Stimulated activated CD8-positive, alpha-beta memory T cell treated with anti-CD3 and anti-CD28 coated beads, Interleukin-4, amount 100 ng/mL, for 48 hours (primary cell): ENCODE measurements at places on chromosomes 2 and 18.
A peak's percentile ranks its signal among the peaks of the same experiment; 100 is the strongest.

GRCh38 chr2:162232027-162232426, 11.2 kb downstream of the FAP start:
- DNase-seq, result no peak

GRCh38 chr2:195382186-195382585, 274.8 kb upstream of the SLC39A10 start:
- peak; percentile 29 for DNase-seq

DNA sequence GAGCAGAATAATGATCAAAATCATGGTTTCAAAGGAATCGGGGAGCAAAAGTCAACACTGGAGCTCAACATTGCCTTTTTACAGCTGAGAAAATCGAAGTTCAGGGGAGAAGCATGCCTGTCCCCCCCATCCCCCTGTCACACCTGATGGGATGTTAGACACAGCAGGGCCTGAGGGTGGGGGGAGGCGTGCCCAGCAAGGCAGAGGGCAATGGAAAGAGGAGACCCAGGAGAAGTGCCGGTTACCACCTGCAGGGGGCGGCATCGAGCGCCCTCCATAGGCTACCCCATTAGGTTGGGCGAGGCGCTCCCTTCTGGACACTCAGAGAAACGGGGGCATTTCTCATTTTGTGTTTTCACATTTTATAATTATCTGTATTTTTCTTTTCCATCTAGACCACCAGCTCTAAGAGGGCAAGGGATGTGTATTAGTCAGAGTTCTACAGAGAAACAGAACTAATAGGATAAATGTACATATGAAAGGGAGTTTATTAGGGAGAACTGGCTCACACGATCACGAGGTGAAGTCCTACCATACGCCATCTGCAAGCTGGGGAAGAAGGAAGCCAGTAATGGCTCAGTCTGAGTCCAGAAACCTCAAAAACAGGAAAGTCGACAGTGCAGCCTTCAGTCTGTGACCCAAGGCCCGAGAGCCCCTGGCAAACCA, 271.3 kb downstream of the LRATD1 start:
- peak; percentile 82 for DNase-seq

DNA sequence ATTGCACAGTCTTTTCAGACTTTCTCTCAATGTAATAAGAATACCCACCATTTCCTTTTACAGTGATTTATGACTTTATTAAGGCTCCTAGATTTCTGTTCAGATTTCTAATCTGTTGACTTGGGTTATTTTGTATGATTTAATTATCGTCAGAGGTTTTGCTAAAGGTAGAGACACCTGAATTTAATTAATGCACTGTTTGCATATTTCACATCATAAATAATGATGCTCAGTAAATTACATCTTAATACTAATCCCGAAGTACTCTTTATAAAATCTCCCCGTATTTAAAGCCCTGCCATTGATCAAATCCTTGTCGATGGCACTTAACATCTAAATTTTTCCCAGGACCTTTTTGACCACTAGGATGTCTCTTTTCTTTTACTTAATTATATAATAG, 399.9 kb downstream of the MEIS1 start:
- DNase-seq, result no peak

DNA sequence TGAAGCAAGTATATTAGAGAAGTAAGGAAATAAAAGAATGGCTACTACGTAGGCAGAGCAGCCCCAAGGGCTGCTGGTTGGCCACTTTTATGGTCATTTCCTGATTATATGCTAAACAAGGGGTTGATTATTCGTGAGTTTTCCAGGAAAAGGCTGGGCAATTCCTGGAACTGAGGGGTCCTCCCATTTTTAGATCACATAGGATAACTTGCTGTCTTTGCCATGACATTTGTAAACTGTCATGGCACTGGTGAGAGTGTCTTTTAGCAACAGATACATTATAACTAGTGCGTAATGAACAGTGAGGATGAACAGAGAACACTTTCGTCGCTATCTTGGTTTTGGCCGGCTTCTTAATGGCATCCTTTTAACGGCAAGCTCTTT, 2.6 kb upstream of the UBE2F start:
- no peak for DNase-seq

GRCh38 chr2:38554973-38555595, 47.6 kb downstream of the HNRNPLL start:
- DNase-seq, result no peak

DNA sequence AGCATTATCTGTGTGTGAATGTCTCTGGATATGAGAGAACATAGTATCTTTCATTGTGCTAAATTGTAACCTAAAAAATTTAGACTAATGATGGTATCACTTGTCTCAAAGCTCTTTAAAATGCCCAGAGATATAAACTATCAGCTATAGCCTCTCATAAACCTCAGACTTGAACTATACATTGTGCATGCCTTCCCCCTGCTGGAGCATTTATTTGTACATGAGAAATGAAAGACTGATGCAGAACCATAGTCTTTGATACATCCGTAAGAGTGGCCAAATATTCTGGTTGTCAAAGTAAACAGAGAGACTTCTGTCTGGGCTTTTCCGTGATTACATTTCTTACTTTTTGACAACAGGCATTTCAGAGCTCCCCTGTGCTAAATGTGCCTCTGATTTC, 71.9 kb upstream of the CCDC68 start:
- DNase-seq, result no peak

DNA sequence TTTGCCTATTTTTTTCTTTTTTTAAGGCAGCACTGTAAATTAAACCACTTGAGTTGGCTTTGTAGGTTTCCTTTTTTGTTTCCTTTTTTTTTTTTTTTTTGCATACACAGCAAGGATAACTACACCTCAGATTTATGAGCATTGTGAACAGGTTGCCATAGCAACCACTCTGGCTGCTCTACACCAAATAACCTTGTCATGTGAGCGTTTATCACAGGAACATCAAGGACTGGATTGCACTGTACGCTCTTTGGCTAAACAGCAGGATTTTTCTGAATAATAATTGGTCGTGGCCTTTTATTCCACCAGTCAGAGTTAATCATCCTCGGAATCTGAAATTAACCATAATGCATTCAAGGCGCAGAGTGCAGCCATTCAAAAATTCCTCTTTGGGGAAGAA, 199.1 kb upstream of the SLC14A2 start:
- DNase-seq, result no peak

DNA sequence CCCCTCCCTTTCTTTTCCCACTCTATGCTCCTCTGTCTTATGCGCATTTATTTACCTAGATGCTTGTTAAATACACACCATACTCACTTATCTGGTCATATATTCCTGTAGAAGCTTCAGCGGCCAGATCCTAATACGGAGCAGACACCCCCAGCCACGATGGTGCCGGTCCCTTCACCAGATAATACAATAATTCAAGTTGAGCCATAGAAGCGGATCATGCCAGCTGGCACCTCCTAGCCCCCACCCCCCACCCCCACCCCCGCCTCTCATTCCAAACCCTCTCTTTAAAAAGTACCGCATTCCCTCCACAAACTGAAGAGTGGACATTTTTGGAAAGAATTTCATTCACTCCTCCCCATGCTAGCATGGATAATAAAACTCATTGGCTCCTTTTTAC, 95.2 kb downstream of the BIN1 start:
- no peak for DNase-seq

- no peak for DNase-seq
Measured at GRCh38 chr2:203649176-203649814, 57.1 kb upstream of the CD28 start.

DNA sequence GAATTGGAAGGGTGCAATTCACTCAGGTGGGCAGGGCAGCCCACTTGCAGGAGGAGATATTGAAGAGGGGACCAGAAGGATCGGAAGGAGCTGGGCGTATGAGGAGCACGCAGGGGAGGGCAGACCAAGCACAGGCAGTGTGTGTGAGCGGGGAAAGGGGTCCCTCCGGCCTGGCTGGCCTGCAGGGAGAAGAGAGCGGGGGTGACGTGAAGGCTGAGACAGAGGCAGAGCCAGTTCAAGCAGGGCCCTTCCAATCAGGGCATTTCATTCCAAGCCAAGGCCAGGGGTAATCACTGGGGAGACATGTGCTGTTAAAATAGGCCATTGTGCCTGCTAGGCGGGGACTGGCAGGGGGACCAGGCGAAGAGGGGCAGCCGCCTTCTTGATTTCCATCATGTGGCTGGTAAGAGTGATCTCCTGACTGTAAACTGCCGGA, 62.2 kb downstream of the ACKR3 start:
- no peak for DNase-seq

DNA sequence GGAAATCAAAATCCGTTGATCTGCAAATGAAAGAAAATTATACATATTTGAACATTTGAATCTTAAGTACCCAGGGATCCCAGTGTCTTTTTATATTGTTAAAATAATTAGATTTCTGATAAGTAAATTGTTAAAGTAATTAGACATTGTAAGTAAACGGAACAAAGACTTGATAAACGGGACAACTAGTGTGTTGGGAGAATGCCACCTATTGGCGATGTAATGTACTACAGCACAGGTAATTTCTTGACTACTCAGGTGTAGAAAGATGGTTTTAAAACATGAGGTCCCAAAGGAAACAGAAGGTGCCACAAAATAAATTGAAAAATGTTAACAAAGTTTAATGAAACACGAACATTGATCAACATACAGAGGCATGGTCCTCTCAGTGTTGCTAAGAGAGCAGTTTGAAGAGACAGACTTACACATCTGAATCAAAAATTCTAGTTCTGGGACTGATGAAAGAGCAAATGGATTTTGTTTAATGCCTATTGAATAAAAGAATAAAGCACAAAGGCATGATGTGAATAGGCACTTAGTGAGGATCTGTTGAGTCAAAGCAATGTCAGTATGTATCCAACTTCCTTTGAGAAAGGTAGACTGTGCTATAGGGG, 103.4 kb upstream of the RASGRP3 start:
- no peak for DNase-seq

GRCh38 chr2:121527009-121527682, 3.5 kb upstream of the RNU4ATAC start:
- DNase-seq, result peak; percentile 72

- DNase-seq, result no peak
Measured at GRCh38 chr2:113138428-113139322, 11.3 kb downstream of the IL1RN start.

- no peak for DNase-seq
Measured at GRCh38 chr18:30491815-30492551, 550.6 kb downstream of the DSC3 start.

DNA sequence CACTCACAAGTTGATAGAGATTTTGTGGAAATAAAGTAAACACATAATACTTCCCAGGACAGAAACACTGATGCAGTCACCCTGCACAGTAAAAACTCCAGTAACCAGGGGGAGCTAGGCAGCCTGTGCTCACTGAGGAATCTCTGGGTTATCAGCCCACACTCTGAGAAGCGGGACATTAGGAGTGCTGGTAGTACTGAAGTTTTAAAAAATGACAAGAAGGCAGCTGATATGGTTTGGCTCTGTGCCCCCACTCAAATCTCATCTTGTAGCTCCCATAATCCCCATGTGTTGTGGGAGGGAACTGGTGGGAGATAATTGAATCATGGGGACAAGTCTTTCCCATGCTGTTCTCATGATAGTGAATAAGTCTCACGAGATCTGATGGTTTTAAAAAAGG, 31.4 kb downstream of the KCTD1 start:
- DNase-seq, result no peak

- no peak for DNase-seq
Measured at GRCh38 chr2:70808983-70809958, 11.1 kb downstream of the CLEC4F start.

GRCh38 chr18:11654736-11655605, 34.1 kb upstream of the GNAL start:
- peak; percentile 84 for DNase-seq
